ENCODE measurements at places on chromosomes 5 and 9. TPM values are rescaled to one million over a fixed set of nuclear protein-coding genes. Genes with fewer than 3 reads are reported as not detected.
A peak's percentile ranks its signal among the peaks of the same experiment; 100 is the strongest.

DNA sequence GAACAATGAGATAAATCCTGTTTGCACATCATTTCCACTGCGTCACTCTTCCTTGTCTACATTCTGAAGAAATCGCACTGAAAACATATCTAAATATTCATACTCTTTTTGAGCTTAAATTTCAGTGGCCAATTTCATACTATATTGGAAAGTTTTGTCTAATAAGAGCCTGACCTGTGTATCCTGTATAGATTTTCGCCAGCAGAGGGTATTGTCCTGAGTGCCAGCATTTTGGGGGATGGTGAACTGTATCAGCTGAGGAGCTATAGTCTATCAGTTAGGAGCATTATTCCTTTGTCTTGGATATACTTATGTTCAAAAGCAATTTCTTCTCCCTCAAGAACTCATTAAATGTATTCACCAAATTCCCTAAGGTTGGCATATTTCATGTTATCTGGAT, 102.3 kb downstream of the SEMA6A start:
- H3K27me3 ChIP-seq = no peaks in the 10 kb centered on the region
- DNase-seq = no peak
- H3K36me3 ChIP-seq = no peaks in the 10 kb centered on the region
- H3K4me1 ChIP-seq = no peaks in the 10 kb centered on the region
- H3K4me3 ChIP-seq = no peak overlapping the region

DNA sequence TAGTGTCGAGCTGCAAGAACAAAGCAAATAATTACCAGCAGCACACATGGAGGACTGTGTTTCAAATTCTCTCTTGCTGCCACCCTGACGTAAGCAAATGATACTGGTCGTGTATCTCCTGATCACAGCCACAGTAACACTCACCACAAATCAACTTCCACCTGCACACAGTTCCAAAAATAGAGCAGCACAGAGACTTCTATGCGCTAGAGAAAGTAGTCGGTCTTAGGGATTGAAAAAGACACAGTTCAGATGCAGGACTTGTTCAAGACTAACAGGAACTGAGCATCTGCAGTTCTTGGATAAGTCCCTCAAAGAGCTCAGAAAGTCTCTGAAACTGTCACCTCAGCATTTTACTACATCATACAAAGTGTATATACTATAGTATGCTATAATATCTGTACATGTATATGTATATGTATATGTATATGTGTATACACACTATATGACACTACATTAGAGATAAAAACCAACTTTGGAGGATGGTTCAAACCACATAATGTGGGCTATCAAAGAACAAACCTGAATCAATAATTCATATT, 279.0 kb downstream of the GLIS3 start:
- no peak overlapping the region for H3K4me3 ChIP-seq
- H3K27ac ChIP-seq = no peak overlapping the region
- H3K36me3 ChIP-seq = no peaks in the 10 kb centered on the region
- peaks cover 13% of the 10 kb centered on the region for H3K4me1 ChIP-seq

- H3K27ac ChIP-seq = no peak overlapping the region
- H3K27me3 ChIP-seq = no peaks in the 10 kb centered on the region
- H3K4me1 ChIP-seq = no peaks in the 10 kb centered on the region
- H3K4me3 ChIP-seq = no peak overlapping the region
Measured at GRCh38 chr5:37214550-37214949, 34.6 kb downstream of the CPLANE1 start.

GRCh38 chr9:112169368-112169767, 5.7 kb downstream of the SUSD1 start:
- H3K27me3 ChIP-seq = no peaks in the 10 kb centered on the region
- no peak overlapping the region for H3K27ac ChIP-seq
- H3K4me1 ChIP-seq = peaks cover 6% of the 10 kb centered on the region
- no peak overlapping the region for H3K4me3 ChIP-seq
- H3K36me3 ChIP-seq = no peaks in the 10 kb centered on the region

DNA sequence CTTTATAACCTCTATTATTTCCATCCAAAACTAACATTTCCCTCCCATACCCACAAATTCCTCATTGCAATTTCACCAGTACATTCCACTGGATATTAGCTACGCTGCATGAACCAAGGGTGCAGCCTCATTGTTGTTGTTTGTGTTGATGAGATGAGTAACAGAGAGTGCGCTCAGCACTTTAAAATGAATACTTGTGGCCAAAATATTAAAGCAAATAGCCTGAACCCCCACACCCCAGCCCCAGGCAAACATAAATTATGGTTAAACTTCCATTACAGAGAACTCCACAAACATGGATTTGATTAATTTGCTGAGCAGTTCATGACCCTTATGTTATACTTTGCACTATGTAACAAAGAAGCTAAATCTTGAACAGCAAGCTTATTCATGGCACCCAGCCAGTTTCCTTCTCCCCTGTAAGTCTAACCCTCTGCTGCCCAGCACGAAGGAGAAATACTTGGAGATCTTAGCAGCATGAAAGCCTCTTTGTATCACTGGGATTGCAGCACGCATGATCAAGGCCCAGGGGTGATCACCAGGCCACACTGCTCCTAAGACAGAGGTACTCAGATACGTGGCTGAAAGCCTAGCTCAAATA, 205.0 kb downstream of the DOCK8 start:
- peaks cover 26% of the 10 kb centered on the region for H3K27me3 ChIP-seq
- no peaks in the 10 kb centered on the region for H3K36me3 ChIP-seq
- H3K4me3 ChIP-seq = no peak overlapping the region

The AK8 gene
- polyA plus RNA-seq = 0.77 TPM

DNA sequence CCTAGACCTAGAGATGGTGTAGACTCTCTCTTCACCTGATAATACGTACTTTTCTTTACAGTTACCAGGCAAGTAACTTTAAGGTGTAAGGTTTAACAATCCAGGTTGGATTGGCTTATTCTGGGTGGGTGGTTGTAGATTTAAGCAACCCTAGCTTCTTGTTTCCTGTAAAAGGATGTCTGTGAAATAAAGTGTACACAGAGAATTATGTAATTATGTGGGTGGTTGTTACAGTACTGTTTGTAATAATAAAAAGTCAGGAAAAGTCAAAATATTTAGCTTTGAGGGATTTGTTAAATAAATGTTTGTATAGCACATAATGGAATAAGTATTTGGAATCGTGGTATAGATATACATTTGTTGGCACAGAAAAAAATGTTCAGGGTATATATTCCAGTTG, 43.7 kb upstream of the F2R start:
- H3K27me3 ChIP-seq = no peaks in the 10 kb centered on the region
- no peaks in the 10 kb centered on the region for H3K36me3 ChIP-seq
- DNase-seq = no peak
- no peak overlapping the region for H3K27ac ChIP-seq

GRCh38 chr9:33452828-33453271, 5.5 kb upstream of the AQP3 start:
- no peaks in the 10 kb centered on the region for H3K27me3 ChIP-seq
- no peaks in the 10 kb centered on the region for H3K4me1 ChIP-seq
- H3K27ac ChIP-seq = no peak overlapping the region
- no peaks in the 10 kb centered on the region for H3K36me3 ChIP-seq

DNA sequence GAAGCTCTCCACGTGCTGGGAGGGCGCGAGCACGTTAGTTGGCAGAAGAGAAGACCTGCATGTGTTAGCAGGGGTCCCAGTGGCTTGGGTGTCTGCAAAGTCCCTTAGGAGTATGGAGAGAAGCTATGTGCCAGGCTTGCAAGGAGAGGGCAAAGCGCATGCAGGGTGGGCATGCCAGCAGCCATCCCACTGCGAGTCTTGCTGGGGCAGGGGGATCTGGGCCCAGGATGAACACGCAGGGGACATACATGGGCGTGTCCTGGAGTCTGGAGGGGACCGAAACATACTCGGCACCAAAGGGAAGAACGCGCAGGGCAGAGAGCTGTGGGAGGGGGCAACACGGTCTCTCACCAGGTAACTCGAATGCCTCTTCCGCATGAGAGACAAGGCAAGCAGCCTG, 43.6 kb upstream of the IPPK start:
- H3K27me3 ChIP-seq = no peaks in the 10 kb centered on the region
- H3K4me1 ChIP-seq = no peaks in the 10 kb centered on the region
- H3K36me3 ChIP-seq = peaks cover 33% of the 10 kb centered on the region
- no peak for DNase-seq

GRCh38 chr5:179121667-179122111, 61.5 kb downstream of the ZNF354C start:
- no peak overlapping the region for H3K27ac ChIP-seq
- H3K4me3 ChIP-seq = no peak overlapping the region
- no peaks in the 10 kb centered on the region for H3K36me3 ChIP-seq
- DNase-seq = no peak
- no peaks in the 10 kb centered on the region for H3K4me1 ChIP-seq
- H3K27me3 ChIP-seq = no peaks in the 10 kb centered on the region

DNA sequence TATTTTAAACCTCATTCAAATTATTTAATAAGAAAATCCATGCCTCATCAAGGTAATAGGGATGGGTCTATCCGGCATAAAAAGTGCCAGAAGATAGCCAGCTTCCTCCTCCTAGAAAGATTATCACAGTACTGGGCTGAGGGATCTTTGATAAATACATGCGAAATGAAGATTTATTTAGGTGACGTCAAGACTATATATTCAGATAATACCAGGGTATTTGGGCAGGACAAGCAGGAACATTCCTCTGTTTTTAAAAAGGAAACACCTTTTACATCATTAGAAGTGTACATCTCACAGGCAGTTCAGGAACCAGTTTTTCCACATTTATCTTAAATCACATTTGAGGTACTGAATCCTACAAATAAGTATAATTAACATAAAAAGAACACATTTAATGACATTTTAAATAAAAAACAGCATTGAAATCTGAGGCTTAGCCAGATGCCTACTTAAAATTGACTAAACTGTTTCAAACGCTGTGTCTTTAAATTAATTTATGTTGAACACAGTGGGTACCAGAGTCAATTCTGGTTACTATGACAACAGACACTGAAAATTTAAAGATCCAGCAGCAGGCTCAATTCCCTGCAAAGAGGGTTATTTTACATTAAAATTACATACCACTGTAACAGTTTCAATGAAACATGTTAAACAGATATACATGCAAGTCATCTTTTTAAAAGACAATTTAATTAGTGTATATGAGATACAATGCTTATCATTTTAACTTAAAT, 124.7 kb upstream of the SLCO6A1 start:
- no peaks in the 10 kb centered on the region for H3K36me3 ChIP-seq
- H3K27ac ChIP-seq = peak overlapping the region; percentile 93
- peak; percentile 7 for DNase-seq
- no peaks in the 10 kb centered on the region for H3K27me3 ChIP-seq
- H3K4me3 ChIP-seq = no peak overlapping the region
- peaks cover 29% of the 10 kb centered on the region for H3K4me1 ChIP-seq

DNA sequence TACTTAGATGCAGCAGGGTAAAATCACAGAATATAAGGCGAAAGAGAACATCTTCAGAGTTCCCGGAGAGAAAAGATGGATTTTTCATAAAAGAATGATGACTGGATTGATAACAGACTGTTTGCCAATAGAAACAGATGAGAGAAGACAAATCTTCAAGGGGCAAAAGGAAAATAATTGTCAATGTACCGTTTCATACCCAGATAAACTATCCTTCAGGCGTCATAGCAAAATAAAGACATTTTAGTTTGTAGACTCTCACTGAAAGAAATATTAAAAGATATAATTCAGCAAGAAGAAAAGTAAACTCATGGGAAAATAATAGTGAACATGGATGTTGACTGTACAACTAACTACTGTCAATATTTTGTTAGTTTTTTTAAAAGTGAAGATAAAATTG, 174.2 kb downstream of the CRB2 start:
- H3K4me1 ChIP-seq = no peaks in the 10 kb centered on the region
- no peak overlapping the region for H3K4me3 ChIP-seq
- no peaks in the 10 kb centered on the region for H3K36me3 ChIP-seq
- no peak overlapping the region for H3K27ac ChIP-seq

- no peaks in the 10 kb centered on the region for H3K36me3 ChIP-seq
- no peaks in the 10 kb centered on the region for H3K27me3 ChIP-seq
- peak; percentile 10 for DNase-seq
Measured at GRCh38 chr9:133066181-133066983, 4.6 kb downstream of the CEL start.

The ICE1 gene
- polyA plus RNA-seq = 9.4 TPM

GRCh38 chr5:146026307-146027010, 78.9 kb downstream of the PLAC8L1 start:
- no peak for DNase-seq
- H3K36me3 ChIP-seq = no peaks in the 10 kb centered on the region
- no peaks in the 10 kb centered on the region for H3K27me3 ChIP-seq
- no peak overlapping the region for H3K4me3 ChIP-seq
- no peaks in the 10 kb centered on the region for H3K4me1 ChIP-seq

GRCh38 chr5:159409801-159410200, 79.5 kb upstream of the IL12B start:
- no peaks in the 10 kb centered on the region for H3K27me3 ChIP-seq
- H3K36me3 ChIP-seq = no peaks in the 10 kb centered on the region
- no peak overlapping the region for H3K4me3 ChIP-seq
- no peak for DNase-seq
- H3K27ac ChIP-seq = no peak overlapping the region
- no peaks in the 10 kb centered on the region for H3K4me1 ChIP-seq

The SURF6 gene
- 44.5 TPM for polyA plus RNA-seq

The BTNL3 gene
- polyA plus RNA-seq = not detected

DNA sequence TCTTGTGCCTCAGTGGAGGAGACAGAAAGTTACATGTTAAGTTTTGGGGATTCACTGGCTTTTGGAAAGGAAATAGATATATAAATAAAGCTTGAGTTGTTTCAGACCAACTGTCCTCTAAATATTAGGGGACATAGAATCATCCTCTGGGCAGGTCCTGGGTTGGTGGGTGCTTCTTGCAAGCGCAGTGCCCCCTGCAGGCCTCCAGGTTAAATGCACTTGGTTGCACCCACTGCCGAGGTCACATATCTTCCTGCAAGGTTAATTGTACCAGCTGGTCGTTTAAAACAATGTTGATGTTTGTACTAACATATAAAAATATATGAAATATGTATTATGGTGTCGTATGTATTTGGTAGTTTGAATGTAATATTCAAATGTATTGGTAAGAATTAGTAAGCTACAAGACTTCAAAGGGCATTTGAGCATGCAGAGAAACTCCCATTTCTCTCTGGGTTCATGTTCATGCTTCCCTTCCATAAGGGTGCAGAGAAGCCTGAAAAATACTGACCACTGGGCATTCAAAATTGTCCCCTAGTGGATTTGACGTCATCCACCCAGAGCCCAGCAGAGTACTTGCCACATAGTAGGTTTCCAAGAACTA, 87.0 kb downstream of the ZNF618 start:
- H3K36me3 ChIP-seq = peaks cover 6% of the 10 kb centered on the region
- no peak overlapping the region for H3K4me3 ChIP-seq
- H3K27ac ChIP-seq = no peak overlapping the region
